ENCODE measurements at places on chromosomes 2 and 18.

DNA sequence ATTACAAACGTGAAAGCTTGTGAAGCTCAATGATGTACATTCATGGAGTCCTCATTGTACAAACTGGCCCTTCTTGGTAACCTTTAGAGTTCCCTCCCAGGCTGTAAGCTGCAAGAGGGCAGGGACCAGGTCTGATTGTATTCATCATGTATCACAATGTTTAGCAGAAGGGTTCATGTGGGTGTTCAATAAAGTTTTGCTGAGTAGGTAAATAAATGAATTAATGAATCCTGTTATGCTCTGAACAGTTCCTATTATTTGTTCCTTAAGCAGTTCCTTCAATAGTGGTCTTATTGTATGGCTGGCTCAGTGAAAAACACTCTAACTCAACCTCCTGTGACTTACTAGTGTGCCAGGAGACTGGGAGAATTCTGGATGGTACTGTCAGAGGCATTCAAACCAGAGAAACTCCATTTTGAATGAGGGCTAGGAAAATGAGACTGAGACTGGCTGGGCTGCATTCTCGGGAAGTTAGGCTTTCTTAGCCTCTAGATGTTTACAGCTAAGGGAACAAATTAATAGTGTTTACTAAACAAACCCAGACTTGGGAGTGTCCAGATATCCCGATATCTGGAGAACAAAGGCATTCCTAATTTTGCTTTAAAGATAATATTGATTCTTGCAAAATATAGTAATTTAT lies 1.8 kb upstream of the ACVR1 start:
- no peak for DNase-seq

- no peak for DNase-seq
Measured at GRCh38 chr2:112627060-112628040, 18.4 kb upstream of the SLC20A1 start.

- DNase-seq = no peak
Measured at GRCh38 chr2:182763311-182763912, 47.4 kb downstream of the DNAJC10 start.

GRCh38 chr2:210713122-210713521 lies 156.7 kb downstream of the CPS1 start:
- no peak for DNase-seq

- DNase-seq = no peak
Measured at GRCh38 chr2:111618226-111618977, 265.6 kb downstream of the ANAPC1 start.

GRCh38 chr2:182103526-182103925 lies 117.9 kb downstream of the PPP1R1C start:
- DNase-seq = no peak

DNA sequence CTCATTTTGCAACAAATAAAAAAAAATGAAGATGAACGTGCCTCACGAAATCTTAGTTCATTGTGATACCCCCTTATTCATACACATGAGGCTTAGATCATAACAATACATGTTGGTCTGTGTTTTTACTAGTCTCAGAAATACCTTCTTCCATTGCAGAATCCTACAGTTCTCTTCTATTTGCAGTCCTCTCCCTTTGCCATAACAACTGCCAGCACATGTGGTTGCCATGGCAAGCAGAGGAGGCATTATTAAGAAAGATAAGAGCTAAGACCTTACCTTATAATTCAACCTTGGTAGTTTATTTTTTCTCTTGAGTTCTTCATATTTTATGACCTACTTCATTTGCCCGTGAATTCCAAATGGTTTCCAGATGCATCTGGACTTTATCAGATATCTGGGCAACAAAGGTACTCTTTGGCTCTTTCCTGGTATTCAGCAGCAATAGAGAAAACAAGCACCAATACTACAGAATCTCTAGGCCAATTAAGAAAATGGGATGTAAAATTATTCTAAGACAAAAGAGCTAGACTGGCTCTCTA lies 524.0 kb downstream of the CMPK2 start:
- no peak for DNase-seq

DNA sequence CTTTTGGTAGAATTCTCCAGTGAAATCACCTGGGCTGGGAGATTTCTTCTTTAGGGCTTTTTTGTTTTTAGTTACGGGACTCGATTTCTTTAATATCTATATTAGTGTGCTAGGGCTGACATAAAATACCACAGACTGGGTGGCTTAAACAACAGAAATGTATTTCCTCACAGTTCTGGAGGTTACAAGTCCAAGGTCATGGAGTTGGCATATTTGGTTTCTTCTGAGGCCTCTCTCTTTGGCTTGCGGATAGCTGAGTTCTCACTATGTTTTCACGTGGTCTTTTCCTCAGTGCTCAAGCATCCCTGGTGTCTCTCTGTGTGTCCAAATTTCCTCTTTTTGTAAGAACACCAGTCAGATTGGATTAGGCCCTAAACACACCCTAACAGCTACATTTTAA lies 208.5 kb upstream of the DTNA start:
- DNase-seq = no peak

GRCh38 chr2:137929519-137929916 lies 34.8 kb upstream of the HNMT start:
- DNase-seq = no peak

- DNase-seq = no peak
Measured at GRCh38 chr2:177048981-177049380, 163.6 kb upstream of the HNRNPA3 start.

DNA sequence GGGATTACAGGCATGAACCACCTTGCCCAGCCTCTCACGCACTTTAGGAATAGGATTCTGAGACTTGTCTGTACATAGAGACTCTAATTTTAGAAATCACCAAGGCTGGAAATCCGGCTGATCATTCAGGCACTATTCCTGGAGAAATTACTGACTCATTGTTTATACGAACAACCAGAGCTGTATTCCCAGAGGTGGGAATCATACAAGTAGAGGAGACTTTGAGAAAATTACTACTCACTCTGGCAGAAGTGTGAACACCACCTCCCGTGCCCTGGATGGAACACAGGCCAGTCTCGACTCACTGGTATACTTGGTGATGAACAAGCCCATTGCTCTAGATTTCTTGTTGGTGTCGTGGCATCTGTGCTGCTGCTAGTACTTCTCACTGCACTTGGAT lies 5.8 kb upstream of the ADNP2 start:
- no peak for DNase-seq

DNA sequence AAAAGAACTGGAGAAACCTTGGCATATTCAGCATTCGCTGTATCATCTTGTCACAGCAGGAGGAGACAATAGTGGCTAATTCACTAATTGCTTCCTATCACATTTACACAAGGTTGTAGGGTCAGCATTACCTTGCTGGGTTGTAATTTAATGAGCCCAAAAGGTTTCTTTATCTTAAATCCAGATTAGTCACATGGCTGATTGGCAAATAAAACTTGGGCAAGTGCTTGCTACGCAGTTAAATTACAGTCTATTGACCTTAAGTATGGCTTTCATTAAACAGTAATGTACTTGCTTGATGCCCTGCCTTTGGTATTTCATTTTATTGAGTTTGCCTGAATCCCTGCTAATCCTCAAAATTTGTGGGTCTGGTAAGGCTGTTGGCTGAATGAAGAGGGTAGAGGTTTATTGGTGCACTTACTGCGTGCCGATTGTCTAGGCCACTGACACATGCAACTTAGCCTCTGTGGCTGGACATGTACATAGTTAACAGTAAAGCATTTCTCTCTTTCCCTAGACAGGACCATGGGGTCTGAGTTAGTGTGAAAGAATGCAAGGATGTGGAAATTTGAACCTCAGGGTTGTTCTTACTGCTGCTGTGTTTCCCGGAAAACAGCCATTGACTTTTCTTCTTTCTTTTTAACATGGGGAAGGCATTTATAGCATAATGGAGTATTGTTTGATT lies 34.3 kb downstream of the FMNL2 start:
- no peak for DNase-seq
